Hematopoietic multipotent progenitor cell treated with erythropoietin and hydrocortisone succinate and interleukin-3 and kit ligand, for 4 days (in vitro differentiated cells): ENCODE measurements at places on chromosomes 5 and 9.

DNA sequence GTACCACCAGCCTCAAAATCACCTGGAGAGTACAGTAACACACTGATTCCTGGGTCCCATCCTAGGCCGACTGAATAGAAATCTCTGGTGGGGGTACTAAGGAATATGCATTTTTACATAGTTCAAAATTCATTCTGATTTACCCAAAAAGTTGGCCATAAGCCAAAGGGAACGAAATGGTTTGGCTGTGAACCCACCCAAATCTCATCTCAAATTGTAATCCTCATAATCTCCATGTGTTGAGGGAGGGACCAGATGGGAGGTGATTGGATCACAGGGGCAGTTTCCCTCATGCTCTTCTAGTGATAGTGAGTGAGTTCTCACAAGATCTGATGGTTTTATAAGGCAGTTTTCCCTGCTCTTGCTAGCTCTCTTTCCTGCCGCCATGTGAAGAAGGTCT is 31.1 kb downstream of the MEGF9 start:
- DNase-seq = no peak

GRCh38 chr9:96457266-96457665 is 7.3 kb downstream of the HABP4 start:
- no peak for DNase-seq

DNA sequence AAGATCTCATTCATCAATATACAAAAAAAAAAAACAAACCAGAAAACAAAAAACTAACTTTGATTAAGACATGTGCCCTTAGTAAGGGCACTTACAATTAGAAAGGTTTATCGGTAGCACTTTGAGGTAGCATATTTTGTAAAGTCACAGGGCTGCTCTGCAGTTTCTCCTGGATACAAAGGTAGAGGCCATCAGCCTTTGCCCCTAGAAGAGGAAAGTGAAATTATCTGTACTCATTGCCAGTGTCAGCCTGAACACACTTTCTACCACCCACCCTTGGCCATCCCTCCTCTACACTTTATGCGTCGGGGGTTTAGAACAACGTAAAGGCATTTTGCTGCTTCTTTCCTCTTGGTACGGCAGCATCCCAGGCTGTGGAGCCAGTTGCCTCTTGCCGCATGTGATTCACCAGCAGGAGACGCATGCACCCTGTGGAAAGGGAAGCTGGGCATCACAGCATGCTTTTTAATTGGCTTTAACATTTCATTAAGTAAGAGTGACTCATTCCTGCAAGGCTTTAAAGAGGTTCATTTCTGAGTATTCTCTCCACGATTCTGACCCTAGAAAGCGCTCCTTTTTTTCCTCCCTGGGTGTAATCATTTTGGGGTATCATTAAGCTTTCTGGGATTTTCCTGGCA is 84.6 kb downstream of the CEMIP2 start:
- DNase-seq = peak; percentile 75

GRCh38 chr5:40685193-40685592 is 5.5 kb downstream of the PTGER4 start:
- no peak for DNase-seq
